ENCODE measurements at places on chromosomes 2 and 18.

- no peak for DNase-seq
Measured at GRCh38 chr2:144541396-144541795, 21.5 kb upstream of the ZEB2 start.

DNA sequence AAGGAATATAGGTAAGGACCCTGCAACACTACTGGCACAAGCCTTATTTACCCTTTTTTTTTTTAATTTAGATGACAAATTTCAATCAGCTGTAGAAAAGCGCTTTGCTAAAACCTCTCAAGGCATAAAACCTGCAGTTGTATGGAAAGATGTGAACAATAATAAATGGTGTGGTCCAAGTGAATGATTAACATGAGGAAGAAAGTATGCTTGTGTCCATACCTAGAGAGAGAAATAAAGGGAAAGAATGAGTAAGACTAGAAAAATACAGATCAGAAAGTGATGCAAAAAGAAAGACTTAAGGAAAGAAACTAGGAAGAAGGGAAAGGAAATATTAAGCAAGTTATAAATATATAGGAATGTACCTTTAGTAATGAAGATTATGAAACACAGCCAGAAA, 119.2 kb upstream of the SCN7A start:
- no peak for DNase-seq

DNA sequence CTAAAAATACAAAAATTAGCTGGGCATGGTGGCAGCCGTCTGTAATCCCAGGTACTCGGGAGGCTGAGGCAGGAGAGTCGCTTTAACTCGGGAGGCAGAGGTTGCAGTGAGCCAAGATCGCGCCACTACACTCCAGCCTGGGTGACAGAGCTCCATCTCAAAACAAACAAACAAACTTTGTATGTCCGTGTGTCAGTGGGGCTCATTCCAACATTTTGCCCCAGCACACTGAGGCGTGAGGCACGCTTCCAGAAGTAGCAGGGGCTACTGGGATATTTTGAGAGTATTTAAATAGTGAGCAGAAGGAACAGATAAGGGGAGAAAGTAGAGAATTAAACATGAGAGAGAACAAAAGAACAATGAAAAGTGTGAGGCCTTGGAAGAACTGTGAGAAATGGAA, 83.3 kb upstream of the TANK start:
- DNase-seq, result no peak

GRCh38 chr2:142175813-142176338, 45.1 kb upstream of the LRP1B start:
- DNase-seq, result no peak

GRCh38 chr2:239337122-239337876, 63.5 kb downstream of the HDAC4 start:
- no peak for DNase-seq

GRCh38 chr18:41829647-41830516, 125.2 kb upstream of the PIK3C3 start:
- DNase-seq, result no peak

DNA sequence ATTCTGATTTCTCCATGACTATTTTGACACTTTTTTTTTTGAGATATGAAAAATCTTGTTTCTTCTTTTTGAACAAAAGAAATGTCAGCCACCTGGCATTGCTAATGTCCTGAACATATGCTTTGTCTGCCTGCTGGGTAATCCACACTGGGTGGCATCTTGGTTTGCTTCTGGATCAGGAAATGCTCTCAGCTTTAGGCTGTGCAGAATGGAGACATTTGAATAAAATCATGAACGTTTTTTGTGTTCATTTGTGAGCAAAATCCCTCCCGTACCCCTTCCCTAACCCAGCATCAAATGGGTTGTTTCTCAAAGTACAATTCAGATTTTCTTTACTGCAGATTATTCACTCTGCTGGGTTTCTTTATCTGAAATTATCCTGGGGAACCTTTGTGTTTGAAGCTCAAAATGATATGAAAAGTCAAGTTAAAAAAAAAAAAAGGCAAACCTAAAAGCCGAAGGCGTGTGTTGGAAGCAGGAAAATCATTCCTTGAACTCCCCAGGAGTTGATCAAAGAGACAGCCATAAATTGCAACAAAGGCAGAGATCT, 53.4 kb upstream of the KLF7 start:
- DNase-seq, result no peak

DNA sequence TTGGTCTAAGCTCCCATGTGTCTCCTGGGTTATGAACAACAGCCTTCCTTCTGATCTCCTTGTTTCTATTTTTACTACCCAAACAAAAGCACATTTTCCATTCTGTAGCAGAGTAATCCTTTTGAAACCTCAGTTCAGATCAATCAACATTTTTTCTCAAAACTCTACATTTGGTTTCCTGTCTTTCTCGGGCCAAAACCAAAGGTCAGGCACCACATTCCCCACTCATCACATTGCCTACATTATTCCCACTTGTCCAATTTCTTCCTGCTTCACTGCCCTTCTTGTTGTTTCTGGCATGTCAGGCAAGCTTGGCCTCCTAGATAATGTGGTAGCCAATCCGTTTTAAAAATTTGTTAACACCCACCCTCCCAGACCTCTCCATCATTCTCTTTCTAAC, 196.8 kb downstream of the PPP1R1C start:
- no peak for DNase-seq

DNA sequence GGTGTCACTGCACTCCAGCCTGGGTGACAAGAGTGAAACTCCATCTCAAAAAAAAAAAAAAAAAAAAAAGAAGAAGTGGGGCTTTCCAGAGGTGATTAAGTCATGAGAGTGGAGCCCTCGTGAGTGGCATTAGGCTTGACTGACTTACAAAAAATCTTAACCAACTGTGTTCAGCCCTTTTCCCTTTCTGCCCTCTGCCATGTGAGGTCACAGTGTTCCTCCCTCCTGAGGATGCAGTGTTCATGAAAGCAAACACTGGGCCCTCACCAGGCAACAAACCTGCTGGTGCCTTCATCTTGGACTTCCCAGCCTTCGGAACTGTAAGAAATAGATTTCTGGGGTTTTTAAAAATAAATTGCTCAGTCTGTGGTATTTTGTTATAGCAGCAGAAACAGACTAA, 37.0 kb upstream of the METTL21A start:
- DNase-seq, result no peak

DNA sequence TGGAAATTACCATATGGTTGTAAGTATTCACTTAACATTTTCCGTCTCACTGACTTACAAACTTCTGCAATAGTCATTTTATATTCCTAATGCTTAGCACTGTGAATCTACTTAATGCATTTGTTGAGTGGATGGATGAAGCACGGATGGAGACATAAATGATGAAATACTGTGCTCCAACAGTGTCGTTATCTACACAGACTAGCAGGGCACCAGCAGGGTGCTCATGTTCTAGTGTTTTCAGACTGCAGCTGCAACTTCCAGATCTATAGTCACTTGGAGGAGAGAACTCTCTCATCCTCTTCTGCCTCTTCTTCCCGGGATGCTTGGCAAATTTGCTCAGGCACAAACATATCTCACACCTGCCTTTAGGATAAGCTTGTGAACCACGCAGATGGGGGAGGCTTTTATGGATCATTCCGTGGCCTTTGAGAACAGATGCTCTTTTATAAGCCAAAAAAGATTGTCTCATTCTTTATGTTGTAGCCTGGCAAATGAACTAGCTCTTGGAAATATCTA, 797.7 kb downstream of the MBD2 start:
- DNase-seq, result no peak

DNA sequence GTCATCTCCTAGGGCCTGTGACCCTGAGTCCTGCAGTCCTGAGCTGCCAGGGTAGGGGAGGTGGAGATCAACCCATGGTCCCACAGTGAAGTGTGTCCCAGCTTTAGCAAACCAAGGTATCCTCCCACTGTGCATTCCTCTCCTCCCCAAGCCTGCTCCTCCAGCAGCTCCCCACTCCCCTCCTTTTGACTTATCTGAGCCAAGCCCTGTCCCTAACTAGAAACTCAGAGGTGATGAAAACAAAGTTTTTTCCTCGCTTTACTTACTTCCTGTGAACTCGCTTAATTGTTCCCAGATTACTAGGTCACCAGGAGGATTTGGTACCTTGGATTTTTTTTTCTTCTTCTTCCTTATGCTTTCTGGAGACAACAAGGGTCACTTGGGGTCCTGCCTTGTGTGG, 80.8 kb downstream of the EHD3 start:
- no peak for DNase-seq

DNA sequence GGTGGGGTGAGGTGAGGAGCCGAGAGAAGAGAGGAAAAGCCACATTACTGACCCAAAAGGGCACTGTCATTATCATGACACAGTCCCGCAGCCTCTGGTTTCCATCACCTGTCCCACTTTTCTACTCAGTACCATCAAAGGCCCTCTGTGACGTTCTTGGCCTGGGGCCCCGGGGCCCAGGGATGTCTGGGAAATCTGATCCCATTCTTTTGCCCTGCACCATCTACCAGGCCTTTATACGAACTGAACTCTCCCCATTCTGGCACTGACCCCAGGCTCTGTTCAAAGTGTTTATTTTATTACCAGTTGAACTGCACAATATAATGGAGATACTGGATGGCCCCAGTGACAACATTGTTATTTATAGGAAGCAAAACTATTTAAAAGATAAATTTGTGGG, 89.1 kb downstream of the COL6A3 start:
- no peak for DNase-seq

DNA sequence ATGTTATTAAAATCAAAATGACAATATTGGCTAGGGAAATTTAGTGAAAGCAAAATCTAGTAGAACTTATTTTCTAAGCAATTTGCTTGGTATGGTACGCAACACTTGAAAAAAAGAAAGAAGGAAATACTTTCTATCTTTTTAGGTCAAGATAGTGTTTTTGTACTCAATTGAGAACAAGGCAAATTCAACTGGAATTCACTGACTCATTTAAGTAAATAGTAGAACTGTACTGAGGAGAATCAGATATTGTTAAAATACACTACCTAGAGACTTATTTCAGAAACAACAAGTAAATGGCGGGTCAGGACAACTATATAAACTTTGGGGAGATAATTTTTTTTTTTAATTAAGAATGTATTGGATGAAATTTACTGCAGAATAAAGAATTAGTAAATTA, 18.9 kb downstream of the ZRANB3 start:
- DNase-seq, result no peak

DNA sequence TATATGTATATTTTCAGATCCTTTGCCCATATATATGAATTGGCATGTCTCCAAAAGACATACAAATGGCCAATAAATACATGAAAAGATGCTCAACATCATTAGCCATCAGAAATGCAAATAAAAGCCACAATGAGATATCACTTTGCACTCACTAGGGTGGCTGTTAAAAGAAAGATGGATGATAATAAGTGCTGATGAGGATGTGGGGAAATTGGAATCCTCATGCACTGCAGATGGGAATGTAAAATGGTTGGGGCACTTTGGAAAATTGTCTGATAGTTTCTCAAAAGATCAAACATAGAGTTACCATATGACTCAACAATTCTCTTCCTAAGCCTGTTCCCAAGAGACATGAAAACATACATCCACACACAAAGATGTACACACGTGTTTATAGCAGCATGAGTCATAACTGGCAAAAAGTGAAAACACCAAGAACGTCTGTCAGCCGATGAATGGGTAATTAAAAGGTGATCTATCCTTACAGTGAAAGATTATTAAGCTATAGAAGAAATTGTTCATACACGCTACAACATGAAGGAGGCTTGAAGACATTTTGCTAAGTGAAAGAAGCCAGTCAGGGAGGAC, 19.7 kb downstream of the NGEF start:
- DNase-seq, result no peak

GRCh38 chr2:34627003-34627402, 1027.9 kb upstream of the FAM98A start:
- no peak for DNase-seq

GRCh38 chr2:139083121-139083520, 302.9 kb upstream of the NXPH2 start:
- no peak for DNase-seq

DNA sequence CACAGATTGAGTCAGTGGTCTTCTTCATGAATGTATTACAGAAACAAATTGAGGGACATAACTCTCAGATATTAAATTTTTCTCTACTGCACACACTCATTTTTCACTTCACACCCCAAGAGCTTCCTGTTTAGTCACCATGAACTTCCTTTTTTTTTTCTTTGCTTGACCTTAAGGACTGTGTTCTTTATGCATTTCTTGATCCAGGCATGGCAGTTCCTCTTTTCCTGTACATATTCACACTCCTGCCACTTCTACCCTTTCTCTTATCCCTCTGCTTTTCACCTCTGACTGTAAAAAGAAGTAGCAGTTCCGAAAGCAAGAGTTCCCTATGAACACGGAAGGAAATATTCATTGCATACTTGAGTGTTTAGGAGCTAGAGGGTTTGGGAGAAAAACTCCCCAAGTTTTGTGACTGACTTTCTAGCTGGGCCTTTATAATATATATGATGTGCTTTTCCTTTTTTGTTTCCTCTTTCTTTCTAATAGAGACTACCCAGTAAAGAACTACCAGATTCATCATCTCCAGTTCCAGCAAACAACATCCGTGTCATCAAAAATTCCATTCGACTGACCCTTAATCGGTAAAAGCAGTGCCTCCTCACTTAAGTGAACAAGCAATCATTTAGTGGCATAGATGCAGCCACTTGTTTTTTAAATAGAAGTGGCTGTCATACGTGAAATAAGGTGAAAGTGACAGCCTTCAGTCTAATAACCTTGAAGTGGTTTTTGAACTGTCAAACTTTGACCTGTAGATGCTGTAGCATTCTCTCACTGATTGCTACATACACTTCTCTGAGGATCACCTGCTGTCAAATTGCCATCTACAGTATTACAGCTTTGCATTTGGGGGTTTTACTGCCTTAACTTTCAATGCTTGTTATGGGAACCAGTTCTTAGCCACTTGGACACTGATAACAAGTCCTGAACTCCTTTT, 40.8 kb downstream of the PAPOLG start:
- no peak for DNase-seq

GRCh38 chr2:168594778-168595177, 138.7 kb downstream of the CERS6 start:
- DNase-seq, result no peak

DNA sequence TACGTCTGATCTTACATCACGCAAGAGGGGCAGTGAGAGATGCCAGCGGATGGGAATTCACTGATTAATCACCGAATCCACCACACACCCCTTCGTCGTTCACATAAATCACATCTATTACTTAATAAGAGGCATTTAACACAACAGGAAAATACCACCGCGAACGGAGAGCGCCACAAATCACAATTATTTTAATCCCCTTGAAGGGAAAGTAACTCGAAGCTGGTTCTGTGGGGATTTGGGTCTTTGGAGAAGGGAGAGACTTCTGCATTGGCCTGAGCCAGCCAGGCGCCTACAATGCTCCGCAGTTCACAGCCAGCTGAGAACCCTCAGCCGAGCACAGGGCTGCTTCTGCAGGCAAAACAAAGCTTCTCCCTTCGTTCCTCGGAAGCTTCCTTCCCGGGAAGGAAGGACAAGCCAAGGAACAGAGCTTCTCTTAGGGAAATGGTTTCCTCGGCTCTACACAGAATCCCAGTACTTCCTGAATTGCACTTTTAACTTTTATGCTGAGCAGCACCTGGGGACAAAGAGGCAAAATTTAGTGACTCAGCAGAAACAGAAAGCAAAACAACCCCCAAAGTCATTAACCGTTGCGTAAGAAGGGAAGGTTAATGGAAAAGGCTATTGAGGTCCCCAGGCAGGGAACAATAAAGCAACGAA, at the start of gene LRP1B:
TSS of gene LRP1B (minus strand) at position 7 of the 660 bp plus-strand sequence. CDS start 287 bp downstream, outside the sequence.
- no peak for DNase-seq

Data from activated T-helper 9 cell treated with anti-CD3 and anti-CD28 coated beads, Interleukin-2, amount 50 U/mL, for 16 hours (primary cell).